ENCODE measurements at places on chromosomes 16 and 17. TPM values are rescaled to one million over a fixed set of nuclear protein-coding genes. Genes with fewer than 3 reads are reported as not detected.

HSPB9 gene
- polyA plus RNA-seq = not detected

CLEC19A gene
- polyA plus RNA-seq = not detected

DRC7 gene
- polyA plus RNA-seq = not detected

ITGB3 gene
- polyA plus RNA-seq = 30.9 TPM

DNA sequence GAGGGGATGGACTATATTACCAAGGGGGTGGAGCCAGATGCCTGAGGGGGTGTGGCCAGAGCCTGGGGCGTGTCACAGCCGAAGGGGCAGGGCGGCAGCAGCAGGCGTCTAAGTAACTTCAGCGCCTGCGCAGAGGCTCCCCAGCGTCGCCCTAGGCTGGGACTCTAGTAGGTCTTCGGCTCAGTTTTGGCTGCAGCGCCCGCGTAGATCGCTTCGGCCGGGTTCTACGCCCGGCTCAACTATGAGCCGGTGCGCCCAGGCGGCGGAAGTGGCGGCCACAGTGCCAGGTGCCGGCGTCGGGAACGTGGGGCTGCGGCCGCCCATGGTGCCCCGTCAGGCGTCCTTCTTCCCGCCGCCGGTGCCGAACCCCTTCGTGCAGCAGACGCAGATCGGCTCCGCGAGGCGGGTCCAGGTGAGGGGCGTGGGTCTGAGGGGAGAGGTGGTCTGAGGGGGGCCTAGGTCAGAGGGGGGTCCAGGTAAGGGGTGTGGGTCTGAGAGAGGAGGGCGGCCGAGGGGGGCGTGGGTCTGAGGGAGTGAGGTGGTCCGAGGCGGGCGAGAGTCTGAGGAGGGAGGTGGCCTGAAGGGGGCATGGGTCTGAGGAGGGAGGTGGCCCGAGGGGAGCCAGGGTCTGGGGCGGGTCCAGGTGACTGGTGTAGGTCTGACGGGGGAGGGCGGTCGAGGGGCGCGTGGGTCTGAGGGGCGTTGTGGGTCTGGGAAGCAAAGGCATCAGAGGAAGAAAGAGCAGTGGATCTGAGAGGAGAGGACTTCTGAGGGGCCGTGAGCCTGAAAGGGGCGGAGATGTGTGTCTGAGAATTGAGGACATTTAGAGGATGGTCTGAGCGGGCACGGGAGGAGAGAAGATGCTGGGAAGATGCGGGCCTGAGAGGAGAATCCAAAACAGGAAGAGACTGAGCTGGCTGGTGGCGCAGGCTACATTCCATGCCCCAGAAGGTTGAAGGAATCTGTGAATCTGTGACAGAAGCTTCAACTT, at the start of gene LPCAT2:
LPCAT2 (plus strand) TSS at position 132 of the 991 bp plus-strand sequence; CDS start at position 242, 110 bp downstream.
- DNase-seq = peak; percentile 67

DNA sequence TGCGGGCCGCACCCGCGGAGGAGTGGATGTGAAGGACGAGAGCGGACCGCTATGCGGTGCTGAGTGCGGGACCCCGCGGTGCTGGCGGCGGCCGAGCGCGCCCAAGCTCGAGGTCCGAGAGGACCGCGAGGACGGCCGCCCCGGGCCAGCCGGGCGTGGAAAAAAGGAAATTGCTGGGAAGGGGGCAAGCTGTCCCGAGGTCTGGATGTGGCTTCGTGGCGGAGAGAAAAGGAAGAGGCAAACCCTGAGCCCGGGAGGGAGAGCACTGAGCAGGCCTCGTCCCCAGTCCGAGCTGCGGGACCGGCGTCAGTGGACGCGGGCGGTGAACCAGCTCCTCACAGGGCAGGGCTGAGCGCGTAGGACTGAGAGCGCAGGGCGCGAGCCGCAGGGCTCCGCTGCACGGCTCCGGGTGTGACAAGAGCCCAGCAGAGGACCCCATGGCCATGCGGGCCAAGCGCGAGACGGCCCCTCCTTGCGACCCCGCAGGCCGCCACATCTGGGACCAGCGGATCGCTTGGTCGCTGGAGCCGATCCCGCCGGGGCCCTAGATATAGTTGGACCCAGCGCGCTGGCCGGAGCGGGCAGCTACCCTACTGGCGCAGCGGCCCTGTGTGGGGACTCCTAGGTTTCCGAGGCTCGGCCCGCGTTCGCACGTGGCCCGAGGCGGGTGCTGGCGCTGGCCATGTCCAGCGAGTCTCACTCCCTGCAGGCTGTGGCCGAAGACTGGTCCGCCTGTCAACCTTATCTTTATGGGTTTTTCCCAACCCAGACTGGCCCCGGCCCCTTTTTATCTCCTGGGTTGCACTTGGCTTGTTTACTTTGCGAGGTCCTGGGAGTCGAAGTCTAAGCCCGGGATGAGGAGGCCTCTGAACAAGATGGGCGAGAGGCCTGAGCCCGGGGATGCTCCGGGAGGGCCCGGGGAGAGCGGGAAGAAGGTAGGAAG, 2.4 kb downstream of the TBX4 start:
- DNase-seq = no peak

DNA sequence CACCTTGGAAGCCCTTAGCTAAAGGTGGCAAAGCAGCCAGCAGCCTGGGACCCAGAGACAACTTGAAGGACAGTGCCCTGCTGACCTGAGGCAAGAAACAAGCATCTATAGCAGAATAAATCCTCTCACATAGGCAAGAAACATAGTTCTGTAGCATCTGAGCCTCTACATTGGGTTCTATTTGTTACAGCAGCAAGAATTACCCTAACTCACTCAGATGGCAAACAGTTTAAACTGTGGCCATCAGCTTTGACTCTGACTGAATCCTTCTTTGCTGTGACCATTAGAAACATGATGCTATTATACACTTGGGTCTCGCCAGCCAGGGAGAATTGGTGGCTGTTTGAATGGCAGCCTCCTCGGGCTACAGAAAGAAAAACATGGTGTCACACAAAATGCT, 53.1 kb upstream of the CCL1 start:
- no peak for DNase-seq
